ENCODE measurements at places on chromosomes 6 and 20. TPM values are rescaled to one million over a fixed set of nuclear protein-coding genes. Genes with fewer than 3 reads are reported as not detected.

Gene C6orf141
- total RNA-seq: not detected

Gene TNF
- not detected for total RNA-seq

Gene HLA-C
- 168 TPM for total RNA-seq

Gene GSTA3
- total RNA-seq: not detected

Gene RHAG
- total RNA-seq: not detected

Gene PGC
- not detected for total RNA-seq

Gene IRF4
- total RNA-seq: not detected

Gene PRR18
- not detected for total RNA-seq

Gene MUCL3
- not detected for total RNA-seq

DNA sequence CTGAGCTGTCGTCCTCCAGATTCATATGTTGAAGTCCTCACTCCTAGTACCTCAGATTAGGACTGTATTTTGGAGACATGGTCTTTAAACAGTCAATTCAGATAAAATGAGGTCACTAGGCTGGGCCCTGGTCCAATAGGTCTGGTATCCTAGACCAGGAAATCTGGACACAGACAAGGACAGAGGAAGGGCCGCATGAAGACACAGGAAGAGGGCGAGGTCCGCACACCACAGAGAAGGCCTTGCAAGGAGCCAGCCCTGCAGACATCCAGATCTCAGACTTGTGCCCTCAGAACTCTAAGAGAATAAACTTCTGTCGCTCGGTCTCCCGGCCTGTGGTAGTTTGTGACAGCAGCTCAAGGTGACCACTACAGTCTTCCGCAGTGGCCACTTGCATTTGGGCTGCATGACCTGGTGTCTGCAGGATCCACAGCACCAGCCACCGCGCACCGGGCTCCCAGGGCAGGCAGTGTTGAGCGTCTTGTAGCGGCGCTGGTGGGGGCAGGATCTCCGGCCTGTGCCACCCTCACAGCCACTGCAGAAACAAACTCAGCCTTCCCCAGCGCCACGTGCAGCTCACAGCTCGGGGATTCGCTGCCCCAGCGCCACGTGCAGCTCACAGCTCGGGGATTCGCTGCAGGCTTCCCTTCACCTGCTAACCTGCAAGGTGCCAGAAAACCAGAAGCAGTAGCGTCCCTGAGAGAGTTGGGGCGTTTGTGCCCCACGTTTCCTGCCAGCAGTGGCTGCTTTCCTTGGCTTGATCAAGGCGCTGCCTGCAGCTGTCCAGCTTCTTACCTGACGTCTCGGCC is 6.0 kb upstream of the RBM38 start:
- H3K4me3 ChIP-seq: no peak overlapping the region
- no peaks in the 10 kb centered on the region for H3K4me1 ChIP-seq
- no peak for DNase-seq
- H3K27me3 ChIP-seq: no peaks in the 10 kb centered on the region
- H3K27ac ChIP-seq: no peak overlapping the region

DNA sequence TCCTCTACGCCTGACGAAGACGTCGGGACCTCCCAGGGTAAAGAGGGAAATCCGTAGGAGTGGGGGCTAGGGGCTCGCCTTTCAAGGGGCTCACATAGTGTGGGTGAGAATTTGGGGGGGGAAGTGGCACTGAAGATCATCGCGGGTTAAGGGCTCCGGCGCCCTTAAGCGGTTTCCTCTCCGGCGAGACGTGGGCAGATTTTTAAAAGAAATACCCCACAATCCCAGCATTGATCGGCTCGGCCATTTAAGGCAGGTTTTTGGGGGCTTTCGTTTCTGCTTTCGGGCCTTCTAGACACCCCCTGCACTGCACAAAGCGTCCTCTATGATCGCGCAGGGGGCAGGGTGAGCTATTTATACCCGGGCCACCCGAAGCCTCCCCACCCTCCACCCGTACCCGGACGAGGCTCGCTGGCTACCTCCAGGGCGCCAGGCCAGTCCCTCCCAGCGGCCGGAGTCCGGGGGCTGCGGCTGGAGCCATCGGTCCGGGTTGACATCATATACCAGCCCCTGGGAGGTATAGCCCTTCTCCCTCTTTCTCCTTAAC is 1.2 kb downstream of the NKX2-2 start:
- no peaks in the 10 kb centered on the region for H3K36me3 ChIP-seq
- 0 out of 2 replicates have a peak overlapping the region, but pooled peaks have one; percentile 40 for H3K4me3 ChIP-seq
- DNase-seq: no peak

- peak; percentile 45 for DNase-seq
- no peaks in the 10 kb centered on the region for H3K36me3 ChIP-seq
Measured at GRCh38 chr6:135904666-135905065, 53.2 kb downstream of the PDE7B start.

DNA sequence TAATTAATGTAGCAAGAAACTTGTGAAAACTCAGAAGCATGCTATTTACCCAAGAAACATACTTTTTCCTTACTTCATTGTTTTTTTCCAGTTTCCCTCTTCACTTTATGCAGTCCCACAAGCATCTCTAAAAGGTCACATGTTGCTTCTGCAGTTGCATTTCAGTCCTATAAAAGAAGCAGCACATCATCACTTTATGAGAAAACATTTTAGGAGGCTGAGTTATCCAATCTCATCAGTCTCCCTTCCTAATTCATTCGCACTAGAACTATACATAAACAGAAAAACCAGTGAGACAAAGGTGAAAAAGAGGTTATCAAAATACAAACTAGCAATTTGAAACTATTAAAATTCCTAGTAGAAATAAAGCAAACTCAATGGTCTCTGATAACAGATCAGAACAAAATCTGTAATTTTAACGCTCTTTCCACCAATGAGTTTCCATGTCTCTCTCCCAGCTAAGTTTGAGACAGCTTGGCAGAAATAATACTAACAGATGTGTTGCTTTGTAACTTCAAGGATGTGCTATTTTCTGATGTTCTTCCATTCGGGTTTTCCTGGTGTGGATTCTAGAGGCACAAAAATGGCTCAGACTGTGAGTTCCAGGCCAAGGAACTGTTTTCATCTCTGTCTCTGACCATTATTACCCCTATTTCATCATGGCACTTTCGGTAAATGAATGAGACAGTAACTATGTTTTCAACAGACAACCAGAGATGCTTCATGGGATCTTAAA is 48.4 kb downstream of the ZHX3 start:
- no peaks in the 10 kb centered on the region for H3K27me3 ChIP-seq
- H3K36me3 ChIP-seq: peaks cover 11% of the 10 kb centered on the region
- peaks cover 11% of the 10 kb centered on the region for H3K4me1 ChIP-seq
- no peak overlapping the region for H3K27ac ChIP-seq

- no peak overlapping the region for H3K27ac ChIP-seq
- peak; percentile 20 for DNase-seq
- H3K36me3 ChIP-seq: no peaks in the 10 kb centered on the region
- H3K4me3 ChIP-seq: no peak overlapping the region
- no peaks in the 10 kb centered on the region for H3K27me3 ChIP-seq
Measured at GRCh38 chr6:89997456-89998445, 103.5 kb downstream of the GJA10 start.

DNA sequence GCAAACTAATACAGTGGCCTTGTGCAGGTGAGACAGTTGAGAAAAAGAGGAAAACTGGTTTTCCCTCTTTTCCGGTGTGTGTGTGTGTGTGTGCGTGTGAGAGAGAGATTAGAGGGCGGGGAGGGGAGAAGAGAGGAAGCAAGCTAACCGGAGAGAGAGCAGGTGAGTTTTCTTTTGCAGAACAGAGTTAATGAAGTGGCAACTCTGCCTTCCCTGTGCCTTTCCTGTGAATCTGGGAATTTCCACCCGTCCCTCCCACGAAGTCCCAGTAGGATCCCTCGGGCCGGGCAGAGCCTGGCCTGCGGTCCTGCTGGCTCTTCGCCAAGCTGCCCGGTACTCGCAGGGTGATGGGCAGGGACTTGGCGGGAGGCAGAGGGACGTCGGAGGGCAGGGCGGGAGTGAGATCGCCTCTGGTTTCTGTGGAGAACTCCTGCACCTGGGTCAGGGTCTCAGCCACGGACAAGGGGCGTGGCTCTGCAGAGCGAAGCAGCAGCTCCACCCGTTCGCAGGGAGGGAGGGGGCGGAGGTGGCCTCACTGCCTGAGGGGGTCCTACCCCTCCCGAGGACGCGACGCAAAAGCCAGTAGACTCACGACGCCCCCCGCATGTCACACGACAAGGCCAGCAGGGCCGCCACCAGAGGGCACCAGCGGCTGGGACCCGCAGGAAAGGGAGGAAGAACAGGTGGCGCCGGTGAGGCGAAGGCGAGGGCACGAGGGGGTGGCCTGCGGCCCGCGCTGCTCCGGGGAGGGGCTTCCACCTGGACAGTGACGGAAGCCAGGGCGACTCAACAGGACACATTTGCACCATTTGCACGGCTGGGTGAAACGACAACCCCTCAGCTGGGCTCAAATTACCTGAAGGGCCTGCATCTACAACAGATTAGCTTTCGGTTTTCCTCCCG is 51.2 kb upstream of the RNF182 start:
- no peak overlapping the region for H3K27ac ChIP-seq
- DNase-seq: peak; percentile 48
- H3K27me3 ChIP-seq: peaks cover 11% of the 10 kb centered on the region
- H3K4me1 ChIP-seq: peaks cover 10% of the 10 kb centered on the region

DNA sequence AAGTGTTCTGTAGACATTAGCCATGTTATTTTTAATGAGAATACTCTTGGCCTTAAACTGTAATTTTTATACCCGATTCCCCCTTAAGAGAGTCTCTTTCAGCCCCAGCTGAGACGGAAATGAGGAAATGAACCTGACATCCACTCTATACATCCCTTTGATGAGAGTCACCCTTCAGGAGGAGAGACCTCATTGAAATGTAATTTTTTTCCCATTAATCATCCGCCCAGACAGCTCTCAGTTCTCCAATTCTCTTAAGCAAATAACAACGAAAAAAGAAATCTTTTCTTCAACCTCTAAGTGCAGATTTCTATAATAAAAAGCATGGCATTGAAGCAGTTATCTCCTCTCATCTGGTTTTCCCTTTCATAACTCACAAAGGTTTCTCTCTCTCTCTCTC is 243.8 kb upstream of the PMEPA1 start:
- no peak overlapping the region for H3K27ac ChIP-seq
- H3K4me1 ChIP-seq: peaks cover 6% of the 10 kb centered on the region
- no peaks in the 10 kb centered on the region for H3K27me3 ChIP-seq
- no peaks in the 10 kb centered on the region for H3K36me3 ChIP-seq
- H3K4me3 ChIP-seq: no peak overlapping the region

- no peak for DNase-seq
- H3K27ac ChIP-seq: no peak overlapping the region
- H3K27me3 ChIP-seq: no peaks in the 10 kb centered on the region
- no peaks in the 10 kb centered on the region for H3K36me3 ChIP-seq
- no peak overlapping the region for H3K4me3 ChIP-seq
Measured at GRCh38 chr6:72406517-72406916, 215.3 kb upstream of the KCNQ5 start.

GRCh38 chr6:139327038-139327437 is 35.2 kb upstream of the TXLNB start:
- no peak overlapping the region for H3K27ac ChIP-seq
- no peak overlapping the region for H3K4me3 ChIP-seq
- no peak for DNase-seq
- H3K36me3 ChIP-seq: no peaks in the 10 kb centered on the region

DNA sequence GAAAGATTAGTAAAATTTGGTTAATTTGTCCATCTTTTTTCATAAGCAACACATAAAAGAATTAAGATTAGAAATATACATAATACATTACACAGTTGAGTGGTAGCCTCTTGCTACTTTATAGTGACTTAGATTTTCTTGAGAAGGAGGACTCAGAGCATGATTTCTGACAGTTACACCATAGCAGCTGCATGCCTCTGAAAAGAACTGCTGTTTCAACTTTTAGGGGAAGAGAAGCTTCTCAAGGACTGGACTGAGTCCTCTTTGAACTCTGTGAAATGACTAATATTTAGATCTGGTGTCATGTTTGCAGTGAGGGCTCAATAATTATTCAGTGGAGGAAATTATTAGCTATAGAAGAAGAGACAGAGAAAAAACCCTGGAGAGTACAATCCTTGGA is 272.5 kb downstream of the BTBD9 start:
- no peaks in the 10 kb centered on the region for H3K36me3 ChIP-seq
- H3K27ac ChIP-seq: no peak overlapping the region
- no peaks in the 10 kb centered on the region for H3K27me3 ChIP-seq
- H3K4me3 ChIP-seq: no peak overlapping the region

Data from GM23248 (cell line).